ENCODE measurements at places on chromosomes 12 and 14. TPM values are rescaled to one million over a fixed set of nuclear protein-coding genes. Genes with fewer than 3 reads are reported as not detected.

SMIM41 gene
- total RNA-seq = 0.75 TPM

SLC22A17 gene
- not detected for total RNA-seq

SCNN1A gene
- not detected for total RNA-seq

- H3K4me3 ChIP-seq = no peak overlapping the region
- no peak overlapping the region for H3K27ac ChIP-seq
- no peaks in the 10 kb centered on the region for H3K4me1 ChIP-seq
- H3K36me3 ChIP-seq = no peaks in the 10 kb centered on the region
- H3K27me3 ChIP-seq = no peaks in the 10 kb centered on the region
Observed at GRCh38 chr12:22396253-22396652, 61.7 kb upstream of the ST8SIA1 start.

DNA sequence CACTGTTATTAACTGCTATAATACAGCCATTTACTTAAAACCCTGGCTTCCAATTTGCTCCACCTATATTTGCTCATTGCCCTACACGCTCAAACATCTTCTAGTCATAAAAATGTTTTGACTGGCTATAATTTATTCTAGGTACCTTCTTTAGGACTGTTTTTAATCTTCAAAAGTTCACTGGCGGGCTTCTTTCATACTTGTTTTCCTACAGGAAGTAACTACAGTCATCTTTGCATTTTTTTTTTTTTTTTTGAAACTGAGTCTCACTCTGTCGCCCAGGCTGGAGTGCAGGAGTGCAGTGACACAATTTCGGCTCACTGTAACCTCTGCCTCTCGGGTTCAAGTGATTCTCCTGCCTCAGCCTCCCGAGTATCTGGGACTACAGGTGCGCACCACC is 32.5 kb downstream of the MPHOSPH9 start:
- H3K4me3 ChIP-seq = no peak overlapping the region
- H3K36me3 ChIP-seq = peaks cover 33% of the 10 kb centered on the region
- no peaks in the 10 kb centered on the region for H3K27me3 ChIP-seq
- H3K4me1 ChIP-seq = no peaks in the 10 kb centered on the region
- DNase-seq = no peak
- no peak overlapping the region for H3K27ac ChIP-seq

DNA sequence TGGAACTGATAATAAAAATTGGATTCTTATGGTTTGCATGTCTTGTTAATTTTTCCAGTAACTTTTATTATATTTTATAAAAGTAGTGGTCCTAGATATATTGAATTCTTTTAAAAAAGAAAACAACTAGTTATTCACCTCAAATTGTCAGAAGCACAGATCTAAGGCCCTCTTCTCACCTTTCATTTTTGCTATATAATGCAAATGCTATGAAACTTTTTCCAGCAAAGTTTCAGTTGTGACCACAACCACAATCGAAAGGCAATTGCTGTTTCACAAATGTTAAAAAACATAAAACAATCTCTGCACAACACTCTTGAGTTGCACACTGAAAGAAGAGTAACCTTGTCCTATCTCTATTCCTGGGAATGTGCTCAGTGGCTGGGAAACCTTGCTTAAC is 479.8 kb upstream of the FLRT2 start:
- H3K36me3 ChIP-seq = no peaks in the 10 kb centered on the region
- H3K4me1 ChIP-seq = no peaks in the 10 kb centered on the region
- H3K27me3 ChIP-seq = no peaks in the 10 kb centered on the region
- H3K4me3 ChIP-seq = no peak overlapping the region
- no peak for DNase-seq

DNA sequence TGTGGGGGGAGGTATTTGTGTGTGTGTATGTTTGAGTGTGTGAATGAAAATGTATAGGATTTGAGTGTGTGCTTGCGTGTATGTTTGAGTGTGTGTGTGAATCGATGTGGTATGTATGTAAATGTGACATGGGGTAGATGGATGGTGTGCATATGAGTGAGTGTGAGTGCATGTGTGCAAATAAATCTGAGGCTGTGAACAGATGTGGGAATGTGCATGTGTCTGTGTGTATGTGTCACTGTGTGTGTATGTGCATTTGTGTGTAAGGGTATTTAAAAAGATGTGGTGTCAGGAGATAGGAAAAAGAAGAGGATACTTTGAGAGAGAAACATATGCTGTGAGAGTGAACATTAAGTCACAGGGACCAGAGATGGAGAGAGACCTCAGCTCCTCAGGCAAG is 539.6 kb downstream of the MED13L start:
- H3K27me3 ChIP-seq = no peaks in the 10 kb centered on the region
- H3K4me1 ChIP-seq = no peaks in the 10 kb centered on the region
- H3K36me3 ChIP-seq = no peaks in the 10 kb centered on the region
- no peak overlapping the region for H3K4me3 ChIP-seq
- no peak overlapping the region for H3K27ac ChIP-seq

GRCh38 chr12:13887779-13888388 is 93.5 kb downstream of the GRIN2B start:
- no peak overlapping the region for H3K4me3 ChIP-seq
- H3K27ac ChIP-seq = no peak overlapping the region
- no peaks in the 10 kb centered on the region for H3K27me3 ChIP-seq
- no peak for DNase-seq
- no peaks in the 10 kb centered on the region for H3K36me3 ChIP-seq

DNA sequence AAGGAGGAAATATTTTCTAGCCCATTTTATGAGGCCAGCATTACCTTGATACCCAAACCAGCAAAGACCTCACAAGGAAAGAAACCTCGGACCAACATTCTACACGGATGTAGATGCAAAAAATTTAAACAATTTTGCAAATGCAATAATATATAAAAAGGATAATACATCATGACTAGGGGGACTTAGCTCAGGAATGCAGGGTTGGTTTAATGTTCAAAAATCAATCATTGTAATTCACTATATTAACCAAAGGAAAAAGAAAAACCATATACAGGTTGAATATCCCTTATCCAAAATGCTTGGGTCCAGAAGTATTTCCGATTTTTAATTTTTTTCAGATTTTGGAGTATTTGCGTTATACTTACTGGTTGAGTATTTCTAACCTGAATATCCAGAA is 33.0 kb downstream of the TPCN1 start:
- DNase-seq = no peak
- no peaks in the 10 kb centered on the region for H3K27me3 ChIP-seq
- no peak overlapping the region for H3K4me3 ChIP-seq
- H3K36me3 ChIP-seq = peaks cover 11% of the 10 kb centered on the region
- H3K27ac ChIP-seq = no peak overlapping the region
- H3K4me1 ChIP-seq = no peaks in the 10 kb centered on the region

GRCh38 chr12:132477017-132477702 is 12.8 kb upstream of the FBRSL1 start:
- H3K27me3 ChIP-seq = no peaks in the 10 kb centered on the region
- H3K27ac ChIP-seq = no peak overlapping the region
- no peak for DNase-seq
- H3K4me3 ChIP-seq = no peak overlapping the region
- no peaks in the 10 kb centered on the region for H3K36me3 ChIP-seq
- H3K4me1 ChIP-seq = no peaks in the 10 kb centered on the region
